Cortex of kidney (tissue), 1 donor: ENCODE measurements at places on chromosomes 16 and 17.

GRCh38 chr17:43051969-43052368 lies 26.9 kb downstream of the RND2 start:
- DNase-seq: no peak

- no peak for DNase-seq
Observed at GRCh38 chr16:27465483-27465879, 63.5 kb downstream of the IL21R start.

DNA sequence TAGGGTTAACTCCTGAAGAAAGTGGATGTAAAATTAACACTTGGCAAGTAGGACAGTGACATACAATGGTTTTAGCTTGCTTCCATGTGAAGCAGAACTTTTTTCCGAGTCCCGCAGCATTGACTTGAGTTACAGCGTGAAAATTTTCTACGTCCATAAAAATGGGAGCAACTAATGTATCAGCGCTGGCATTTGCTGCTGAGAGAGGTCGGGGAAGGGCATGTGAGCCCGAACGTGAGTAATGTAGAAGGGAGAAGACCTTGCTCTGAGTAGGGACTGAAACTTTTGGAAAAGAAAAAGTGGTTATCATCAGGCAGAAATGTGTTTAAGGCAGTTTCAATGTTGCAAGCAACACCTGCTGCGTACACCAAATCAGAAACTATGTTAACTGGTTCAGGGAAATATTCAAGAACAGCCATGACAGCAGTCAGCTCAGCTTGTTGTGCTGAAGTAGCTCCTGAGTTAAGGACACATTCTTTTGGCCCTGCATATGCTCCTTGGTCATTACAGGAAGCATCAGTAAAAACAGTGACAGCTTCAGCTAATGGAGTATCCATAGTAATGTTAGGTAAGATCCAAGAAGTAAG lies 70.9 kb upstream of the ARL4D start:
- no peak for DNase-seq

DNA sequence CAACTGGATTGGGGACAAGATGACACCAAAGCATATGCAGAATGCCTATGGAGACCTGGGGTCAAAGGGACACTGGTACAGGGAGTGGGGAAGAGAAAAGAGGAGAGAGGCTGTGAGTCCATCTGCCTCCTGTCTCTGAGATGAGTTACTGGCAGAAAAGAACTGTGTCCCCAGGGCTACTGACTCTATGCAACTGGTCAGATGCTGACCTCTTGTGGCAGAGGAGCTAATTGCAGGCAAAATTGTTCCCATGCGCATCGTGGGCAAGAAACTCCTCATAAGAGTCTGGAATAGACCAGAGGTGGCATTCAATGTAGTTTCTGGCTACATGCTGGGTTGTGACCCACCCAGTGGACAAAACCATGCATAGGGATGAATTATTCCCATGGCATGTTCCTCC lies 26.1 kb upstream of the MLKL start:
- DNase-seq: no peak

DNA sequence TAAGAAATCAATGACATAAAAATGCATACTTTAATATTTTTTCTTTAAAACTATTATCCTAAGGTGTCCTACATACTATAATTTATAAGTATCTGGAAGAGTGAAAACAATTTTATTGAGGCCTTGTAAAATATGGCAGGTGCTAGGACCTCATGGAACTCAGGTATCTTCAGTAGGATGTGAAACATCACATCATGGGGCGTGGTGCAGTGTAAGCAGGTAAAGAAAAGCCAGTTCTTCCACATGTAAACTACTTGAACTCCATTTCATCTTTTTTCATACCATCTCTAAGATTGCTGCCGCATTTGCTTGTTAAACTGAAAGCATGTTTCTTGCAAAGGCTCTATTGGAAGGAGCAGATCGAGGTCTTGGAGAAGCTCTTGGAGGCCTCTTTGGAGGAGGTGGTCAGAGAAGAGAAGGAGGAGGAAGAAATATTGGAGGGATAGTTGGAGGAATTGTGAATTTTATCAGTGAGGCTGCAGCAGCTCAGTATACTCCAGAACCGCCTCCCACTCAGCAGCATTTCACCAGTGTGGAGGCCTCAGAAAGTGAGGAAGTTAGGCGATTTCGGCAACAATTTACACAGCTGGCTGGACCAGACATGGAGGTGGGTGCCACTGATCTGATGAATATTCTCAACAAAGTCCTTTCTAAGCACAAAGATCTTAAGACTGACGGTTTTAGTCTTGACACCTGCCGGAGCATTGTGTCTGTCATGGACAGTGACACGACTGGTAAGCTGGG lies at the start of gene CAPNS2:
CAPNS2 (plus strand) TSS at position 253 of the 744 bp plus-strand sequence; CDS start at position 326, 73 bp downstream.
- DNase-seq: no peak
